ENCODE measurements at places on chromosomes 2 and 18. TPM values are rescaled to one million over a fixed set of nuclear protein-coding genes. Genes with fewer than 3 reads are reported as not detected.
A peak's percentile ranks its signal among the peaks of the same experiment; 100 is the strongest.

GRCh38 chr2:152406836-152407161 lies 71.8 kb downstream of the FMNL2 start:
- ATAC-seq: no peak

DNA sequence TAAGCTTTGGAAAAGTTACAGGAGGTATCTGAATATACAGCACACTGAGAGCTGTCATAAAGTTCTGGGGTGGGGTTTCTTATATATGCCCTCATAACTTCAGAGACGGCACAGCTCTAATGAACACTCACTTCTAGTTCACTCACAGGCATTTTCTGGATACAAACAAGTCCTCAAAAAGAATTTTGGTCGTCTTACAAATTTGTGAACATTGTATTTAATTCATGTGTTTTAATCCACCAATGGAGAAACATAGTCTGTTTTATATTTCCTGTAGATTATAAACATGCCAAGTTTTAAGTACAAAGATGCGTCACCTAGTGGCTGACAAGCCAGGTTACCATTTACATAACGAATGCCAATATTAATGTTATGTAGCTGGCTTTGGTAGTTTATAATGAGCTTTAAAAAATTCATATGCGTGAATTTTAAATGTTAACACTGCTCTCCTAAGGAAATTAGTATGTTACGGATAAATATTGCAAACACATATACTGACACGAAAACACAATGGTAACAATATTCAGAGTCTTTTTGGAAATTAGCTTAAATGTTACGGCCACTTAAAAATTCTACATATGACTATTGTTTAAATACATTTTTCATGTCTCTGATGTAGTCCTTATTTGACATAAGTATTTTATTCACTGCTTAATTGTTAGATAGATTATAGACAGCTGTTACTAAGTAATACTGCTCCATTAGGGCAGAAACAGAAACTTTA lies 2.5 kb downstream of the COL3A1 start:
- no peak for ATAC-seq

DNA sequence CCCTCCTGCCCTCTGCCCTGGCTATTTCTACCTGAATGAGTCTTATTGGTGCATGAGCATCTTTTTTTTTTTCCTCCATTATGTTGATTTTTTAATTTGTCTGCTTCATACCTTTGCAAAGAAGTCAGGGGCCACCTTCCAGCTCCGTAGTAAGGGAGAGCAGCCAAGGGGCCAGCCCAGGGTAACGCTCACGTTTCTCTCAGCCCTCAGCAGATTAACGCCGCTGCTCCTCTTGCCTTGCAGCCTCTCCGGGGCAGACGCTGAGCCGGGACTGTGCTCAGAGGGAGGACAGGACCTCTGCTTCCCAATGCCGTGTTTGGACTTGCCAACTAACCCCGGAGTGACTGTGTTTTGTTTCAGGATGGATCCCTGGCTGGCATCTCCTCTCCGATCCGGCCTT lies 241.7 kb downstream of the ATAD2B start:
- peak; percentile 9 for ATAC-seq

DNA sequence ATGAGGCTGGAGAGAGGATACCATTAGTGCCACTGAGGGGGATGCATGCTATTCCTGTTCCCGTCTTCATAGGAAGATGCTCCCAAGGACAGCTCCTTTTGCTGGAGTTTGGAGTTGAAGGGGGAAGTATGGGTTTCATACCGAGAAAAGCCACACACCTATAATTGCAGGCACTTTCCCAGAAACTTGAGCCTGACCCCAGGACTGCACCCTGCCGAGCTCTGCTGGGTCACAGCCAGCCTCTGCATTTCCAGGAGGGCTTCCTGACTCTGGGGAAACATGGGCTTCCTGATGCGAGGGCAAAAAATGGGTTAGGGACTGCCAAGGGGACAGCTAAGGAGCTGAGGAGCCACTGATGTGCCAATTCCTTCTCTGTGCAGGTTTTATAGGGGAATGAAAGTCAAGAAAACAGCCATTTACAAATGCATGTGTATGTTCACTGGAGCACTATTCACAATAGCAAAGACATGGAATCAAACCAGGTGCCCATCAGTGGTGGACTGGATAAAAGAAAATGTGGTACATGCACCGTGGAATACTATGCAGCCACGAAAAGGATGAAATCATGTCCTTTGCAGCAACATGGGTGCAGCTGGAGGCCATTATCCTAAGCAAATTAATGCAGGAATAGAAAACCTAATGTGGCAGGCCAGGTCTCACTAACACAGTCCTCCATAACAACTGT lies 104.5 kb downstream of the ACAA2 start:
- ATAC-seq: peak; percentile 54

GRCh38 chr2:151289972-151290866 lies 751 bp upstream of the NMI start:
- ATAC-seq: peak; percentile 25

GRCh38 chr18:64037812-64038414 lies 68.0 kb downstream of the SERPINB8 start:
- ATAC-seq: no peak

DNA sequence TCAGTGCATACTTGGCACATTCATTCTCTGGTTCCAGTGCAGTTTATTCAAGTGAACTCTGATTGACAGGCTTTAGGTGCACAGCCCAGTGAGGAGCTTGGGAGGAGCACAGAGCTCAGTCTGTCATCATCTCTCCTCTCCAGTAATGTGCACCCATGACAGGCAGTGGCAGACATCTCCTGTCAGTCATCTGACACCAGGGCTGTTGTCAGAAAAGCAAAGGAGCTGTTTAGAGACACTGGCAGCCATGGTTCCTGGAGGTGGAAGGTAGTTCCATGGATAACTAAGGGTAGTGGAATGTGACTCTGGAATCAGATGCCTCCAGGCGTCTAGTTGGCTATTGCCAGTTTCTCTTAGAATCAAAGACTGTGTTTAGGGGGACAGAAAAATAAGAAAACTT lies 308.8 kb downstream of the DCDC2C start:
- no peak for ATAC-seq

GRCh38 chr2:7437716-7438632 lies 520.8 kb downstream of the RNF144A start:
- ATAC-seq: no peak

- ATAC-seq: no peak
Observed at GRCh38 chr2:151908204-151908882, 80.1 kb upstream of the ARL5A start.

DNA sequence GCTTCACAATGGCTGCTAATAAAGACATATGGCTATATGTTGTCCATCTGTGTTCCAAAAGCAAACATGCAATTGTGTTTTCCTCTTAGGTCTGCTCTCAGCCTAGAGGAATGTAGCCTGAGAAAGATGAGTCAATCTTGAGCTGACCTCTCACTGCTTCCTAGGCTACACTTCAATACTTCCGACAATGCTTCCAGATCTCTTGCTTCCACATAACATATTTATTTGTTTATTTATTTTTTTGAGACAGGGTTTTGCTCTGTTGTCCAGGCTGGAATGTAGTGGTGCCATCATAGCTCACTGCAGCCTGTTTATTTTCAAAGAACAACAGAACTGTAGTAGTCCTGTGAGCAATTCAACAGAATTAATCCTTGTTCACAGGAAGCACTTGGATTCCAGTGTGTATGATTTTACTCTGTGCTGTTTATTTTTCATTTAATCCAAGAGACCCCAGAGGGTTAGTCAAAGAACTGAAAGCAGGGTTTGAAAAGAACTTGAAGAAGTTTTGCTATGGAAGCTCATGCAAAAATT lies 437.9 kb downstream of the TXNL1 start:
- ATAC-seq: no peak

- no peak for ATAC-seq
Observed at GRCh38 chr2:197307933-197308521, 2.6 kb downstream of the ANKRD44 start.

DNA sequence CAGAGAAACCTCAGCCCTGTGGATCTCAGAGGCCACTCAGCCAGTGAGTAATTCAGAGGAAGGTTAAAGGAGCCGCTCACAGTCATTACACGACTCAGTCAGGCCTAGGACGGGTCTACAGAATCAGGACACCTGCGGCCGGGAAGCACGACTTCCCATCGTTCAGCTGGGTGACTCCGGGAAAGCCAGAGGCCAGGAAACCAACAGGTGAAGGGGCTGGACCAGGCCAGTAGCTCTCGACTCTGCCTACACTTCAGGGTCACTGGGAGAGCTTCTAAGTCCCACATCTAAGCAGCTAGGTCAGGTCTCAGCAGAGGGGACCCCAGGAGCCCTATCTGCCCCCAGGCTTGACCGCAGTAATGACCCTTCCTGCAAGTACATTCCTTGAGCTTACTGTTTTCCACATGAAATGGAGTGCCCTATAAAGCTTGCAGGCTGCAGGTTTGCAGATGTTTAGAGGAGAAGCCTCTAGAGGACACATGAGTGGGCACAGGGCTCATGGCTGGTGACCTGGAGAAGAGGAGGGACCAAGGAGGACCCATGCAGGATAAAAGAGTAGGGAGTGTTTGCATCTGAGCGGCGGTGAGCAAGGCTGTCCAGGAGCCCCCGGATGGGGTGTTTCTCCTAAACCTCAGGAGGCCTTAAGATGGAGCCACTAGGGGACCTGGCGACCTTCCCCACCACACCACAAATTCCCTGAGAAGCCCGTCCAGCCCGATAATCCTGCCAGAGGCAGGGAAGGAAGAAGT lies 9.5 kb downstream of the DIPK1C start:
- no peak for ATAC-seq

DNA sequence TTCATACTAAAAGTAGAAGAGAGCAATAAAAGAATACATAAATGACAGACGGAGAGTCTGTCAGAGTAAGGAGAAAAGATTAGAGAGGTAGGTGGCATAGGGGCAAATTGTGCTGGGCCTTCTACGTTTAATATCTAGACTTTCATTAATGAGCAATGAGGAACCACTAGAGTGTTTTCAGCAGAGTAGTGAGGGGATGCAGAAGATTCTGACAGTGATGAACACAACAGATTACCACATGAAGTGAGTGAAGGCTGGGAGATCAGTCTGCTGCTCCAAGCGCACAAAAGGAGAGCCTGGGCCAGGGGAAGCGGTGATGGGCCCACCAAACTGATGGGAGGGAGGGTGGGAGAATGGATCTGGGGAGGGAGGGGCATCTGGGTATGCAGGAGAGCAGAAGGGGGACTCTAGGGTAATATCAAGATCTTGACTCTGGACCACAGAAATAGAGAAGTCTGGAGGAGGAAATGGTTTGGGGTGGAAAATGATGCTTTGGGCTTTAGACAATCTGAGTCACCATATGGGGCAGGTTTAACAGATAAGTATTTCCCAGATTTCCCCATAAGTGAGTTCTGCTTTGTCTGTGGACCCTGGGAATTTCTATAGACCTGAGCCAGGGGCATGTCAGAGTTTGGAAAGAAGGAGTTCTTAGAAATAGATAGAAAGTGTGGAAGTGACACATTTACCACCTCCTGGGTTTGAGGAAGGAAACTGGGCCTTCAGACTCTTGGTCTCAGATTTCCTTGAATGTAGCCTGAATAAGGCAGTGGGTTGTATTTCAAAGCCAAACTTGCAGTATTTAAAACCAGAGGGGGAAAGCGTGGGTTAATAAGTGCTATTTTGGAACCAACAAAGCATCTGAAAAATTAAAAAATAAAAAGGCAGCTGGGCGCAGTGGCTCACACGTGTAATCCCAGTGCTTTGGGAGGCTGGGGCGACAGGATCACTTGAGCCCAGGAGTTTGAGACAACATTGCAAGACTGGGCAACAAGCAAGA lies 15.0 kb upstream of the IL1A start:
- no peak for ATAC-seq

- no peak for ATAC-seq
Observed at GRCh38 chr2:177888581-177888980, 184.0 kb downstream of the PDE11A start.

GRCh38 chr2:190482451-190482850 lies 52.1 kb downstream of the NEMP2 start:
- no peak for ATAC-seq

DNA sequence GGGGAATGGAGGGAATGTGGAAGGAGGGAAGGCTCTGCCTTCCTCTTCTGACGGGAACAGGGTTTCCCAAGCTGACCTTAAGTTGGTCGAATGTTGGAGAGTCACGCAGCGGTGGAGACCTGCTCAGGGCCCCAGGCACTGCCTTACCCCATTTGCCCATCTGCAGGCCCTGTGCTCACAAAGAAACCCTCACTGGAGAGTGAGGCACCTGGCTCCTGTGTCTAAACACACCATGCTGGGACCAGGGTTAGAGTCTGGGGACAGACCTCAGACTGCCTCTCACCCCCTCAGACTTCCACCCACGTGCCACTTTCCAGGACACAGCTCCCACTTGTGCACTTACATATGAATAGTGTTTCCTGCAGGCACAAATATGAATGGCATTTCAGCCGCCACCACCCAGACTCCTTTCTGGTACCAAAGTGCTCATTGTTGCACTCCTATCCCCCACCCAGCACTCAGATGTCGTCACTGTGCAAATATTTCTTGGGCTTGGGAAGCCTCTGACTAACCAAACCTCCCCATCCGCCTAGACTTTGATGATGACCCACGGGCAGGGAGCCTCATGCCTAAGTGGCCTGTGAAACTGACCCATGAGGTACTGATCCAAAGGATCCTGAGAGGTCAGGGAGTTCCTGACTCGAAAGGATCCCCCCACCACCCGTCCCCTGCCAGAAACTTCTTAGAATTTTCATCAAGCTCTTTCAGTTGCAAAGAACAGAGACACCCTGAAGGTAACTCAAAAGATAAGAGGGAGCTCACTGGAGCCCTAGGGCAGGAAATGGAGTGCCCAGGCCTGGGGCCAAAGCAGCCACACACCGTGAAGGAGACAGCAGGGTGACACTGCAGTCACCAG lies 78.3 kb downstream of the STPG4 start:
- ATAC-seq: no peak

DNA sequence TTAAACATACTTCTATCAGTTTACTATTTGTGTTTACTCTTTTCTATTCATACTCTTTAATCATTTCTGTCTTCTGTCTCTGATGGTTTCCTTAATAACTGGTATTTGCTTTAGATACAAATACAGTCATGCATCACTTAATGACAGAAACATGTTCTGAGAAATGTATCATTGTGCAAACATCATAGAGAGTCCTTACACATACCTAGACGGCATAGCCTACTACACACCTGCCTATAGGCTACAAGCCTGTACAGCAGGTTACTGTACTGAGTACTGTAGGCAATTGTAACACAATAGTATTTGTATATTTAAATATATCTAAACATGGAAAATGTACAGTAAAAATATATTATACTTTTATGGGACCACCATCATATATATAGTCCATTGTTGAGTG lies 36.3 kb downstream of the VSNL1 start:
- ATAC-seq: no peak

The KCNJ3 gene
- total RNA-seq: 0.64 TPM

The MROH2A gene
- 0.05 TPM for total RNA-seq

The ITSN2 gene
- 7.4 TPM for total RNA-seq

The ITGB6 gene
- total RNA-seq: 0.05 TPM

The IL36RN gene
- 0.21 TPM for total RNA-seq

The LINC00305 gene
- total RNA-seq: not detected

The BOLL gene
- total RNA-seq: not detected

The DSC1 gene
- 0.97 TPM for total RNA-seq

The SLC23A3 gene
- total RNA-seq: 2.3 TPM

The COQ10B gene
- 38.6 TPM for total RNA-seq

The MYO3B gene
- total RNA-seq: 0.44 TPM

The BCL11A gene
- total RNA-seq: 50.9 TPM

The ACTG2 gene
- 40.6 TPM for total RNA-seq

Data from motor neuron (in vitro differentiated cells).